ENCODE measurements at places on chromosomes 11 and 22.
A peak's percentile ranks its signal among the peaks of the same experiment; 100 is the strongest.

DNA sequence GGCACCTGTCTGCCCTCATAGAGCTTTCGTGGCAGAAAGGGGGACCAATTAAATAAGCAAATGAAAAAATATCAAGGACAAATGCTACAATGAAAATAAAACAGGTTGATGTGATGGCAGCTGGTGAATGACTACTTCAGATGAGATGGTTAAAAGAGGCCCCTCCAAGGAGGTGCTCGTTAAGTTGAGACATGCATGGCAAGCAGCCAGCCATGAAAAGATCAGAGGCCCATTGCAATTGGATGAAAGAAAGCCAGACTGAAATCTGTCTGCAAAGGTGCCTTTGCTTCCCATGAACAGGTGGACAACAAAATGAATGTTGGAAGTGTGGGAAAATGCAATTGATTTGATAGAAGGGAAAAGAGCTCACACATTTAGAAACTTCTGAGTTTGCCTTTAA, 848 bp upstream of the TRPC6 start:
- DNase-seq, result no peak

DNA sequence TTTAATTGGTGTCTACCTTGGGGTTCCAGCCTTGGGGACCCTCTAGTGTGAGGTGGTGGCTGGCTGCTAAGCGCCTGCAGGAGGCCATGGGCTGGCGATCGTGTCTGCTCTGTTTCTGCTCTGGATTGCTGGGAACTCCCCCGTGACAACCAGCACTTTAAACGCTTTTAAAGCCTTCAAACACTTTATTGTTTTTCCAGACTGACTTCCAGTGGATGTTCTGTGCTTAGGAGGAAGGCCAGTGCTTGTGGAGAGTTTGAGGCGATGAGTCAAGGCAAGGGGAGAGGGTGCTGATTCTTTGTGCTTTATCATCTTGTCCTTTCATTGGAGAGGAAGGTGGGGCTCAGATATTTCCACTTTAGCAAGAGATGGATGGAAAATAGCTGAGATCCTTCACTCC, 81.6 kb downstream of the FLI1 start:
- DNase-seq, result no peak

DNA sequence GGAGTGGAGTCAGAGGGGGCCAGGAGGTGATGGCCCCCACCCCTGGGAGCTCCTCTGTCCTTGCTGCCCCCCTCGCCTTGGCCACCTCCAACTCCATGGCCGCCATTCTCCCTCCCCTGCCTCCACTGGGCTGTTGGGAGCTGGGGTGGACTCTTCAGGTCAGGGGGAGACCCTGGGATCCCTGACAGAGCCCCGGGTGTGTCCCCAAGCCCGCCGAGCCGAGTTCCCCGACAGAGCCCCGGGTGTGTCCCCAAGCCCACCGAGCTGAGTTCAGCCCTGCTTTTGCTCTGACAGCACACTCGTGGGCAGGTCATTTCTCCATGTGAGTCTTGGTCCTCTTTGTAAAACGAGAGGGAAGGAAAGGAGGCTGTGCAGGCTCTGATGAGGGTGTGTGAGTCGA, 13.2 kb upstream of the PARVG start:
- no peak for DNase-seq

GRCh38 chr22:37126383-37126782, 16.9 kb upstream of the TMPRSS6 start:
- no peak for DNase-seq

DNA sequence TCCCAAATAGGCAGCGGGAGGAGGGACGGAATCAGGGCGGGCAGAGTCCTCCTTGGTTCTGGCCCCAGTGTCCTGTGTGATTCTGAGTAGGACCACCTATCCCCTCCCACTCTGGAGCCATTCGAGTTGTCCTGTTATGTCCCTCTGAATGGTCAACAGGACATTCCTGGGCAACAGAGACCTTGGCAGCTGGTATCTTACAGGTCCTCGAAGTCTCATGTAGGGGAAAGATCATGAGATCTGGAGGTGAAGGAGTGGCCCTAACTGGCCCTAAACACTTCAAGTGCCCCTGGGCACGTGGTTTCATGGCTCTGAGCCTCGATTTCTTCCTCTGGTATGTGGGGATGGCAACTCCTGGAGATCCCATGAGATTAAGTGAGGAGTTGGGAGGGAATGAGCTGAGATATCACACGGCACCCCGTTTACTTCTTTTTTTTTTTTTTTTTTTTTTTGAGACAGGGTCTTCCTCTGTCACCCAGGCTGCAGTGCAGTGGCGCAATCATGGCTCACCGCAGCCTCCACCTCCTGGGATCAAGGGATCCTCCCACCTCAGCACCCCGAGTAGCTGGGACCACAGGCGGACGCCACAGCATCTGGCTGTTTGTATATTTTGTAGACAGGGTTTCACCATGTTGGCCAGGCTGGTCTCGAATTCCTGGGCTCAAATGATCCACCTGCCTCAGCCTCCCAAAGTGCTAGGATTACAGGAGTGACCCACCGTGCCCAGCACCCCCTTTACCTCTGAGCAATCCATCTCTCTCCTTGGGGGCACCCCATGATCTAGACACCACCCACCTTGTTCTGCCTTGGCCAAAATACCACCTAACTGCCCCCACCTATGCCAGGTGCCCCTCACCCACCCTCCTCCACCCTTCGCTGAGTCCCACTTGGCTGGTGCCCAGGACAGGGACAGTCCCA, 6.8 kb downstream of the LIF start:
- no peak for DNase-seq

- DNase-seq, result no peak
These were observed 17.5 kb downstream of the BCR start for GRCh38 chr22:23197836-23198235.

GRCh38 chr11:64253481-64253880, 2.2 kb downstream of the PLCB3 start:
- DNase-seq, result no peak

GRCh38 chr11:80443177-80443576, 1002.3 kb upstream of the TENM4 start:
- no peak for DNase-seq

DNA sequence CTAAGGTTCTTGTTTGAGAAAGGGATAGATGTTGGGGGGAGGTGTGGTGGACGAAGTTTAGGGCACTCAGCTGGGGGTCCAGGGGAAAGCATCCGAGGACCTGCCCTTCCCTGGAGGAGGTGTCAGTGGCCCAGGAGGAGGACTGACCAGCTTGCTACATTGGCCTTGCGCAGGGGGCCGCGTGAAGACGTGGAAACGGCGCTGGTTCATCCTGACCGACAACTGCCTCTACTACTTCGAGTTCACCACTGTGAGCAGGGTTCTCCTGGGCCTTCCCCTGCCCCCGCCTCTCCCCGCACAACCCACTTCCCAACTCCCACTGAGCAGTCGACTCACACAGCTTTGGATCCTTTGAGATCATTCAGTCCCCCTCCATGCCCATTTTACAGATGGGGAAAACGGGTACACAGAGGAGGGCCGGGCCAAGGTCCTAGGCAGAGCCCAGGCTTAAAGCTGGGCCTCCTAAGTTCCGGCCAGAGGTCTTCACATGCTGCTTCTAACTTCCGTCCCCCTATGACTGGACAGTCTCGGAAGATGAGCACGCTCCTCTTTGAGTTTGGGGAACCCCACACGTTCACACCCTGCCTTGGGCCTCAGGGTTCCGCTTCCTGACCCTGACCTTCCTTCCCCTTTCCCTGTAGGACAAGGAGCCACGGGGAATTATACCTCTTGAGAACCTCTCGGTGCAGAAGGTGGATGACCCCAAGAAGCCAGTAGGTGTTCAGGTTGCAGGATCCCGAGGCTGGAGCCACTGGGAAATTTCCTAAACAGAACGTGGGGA, 28.7 kb downstream of the CYTH4 start:
- peak; percentile 95 for DNase-seq

- no peak for DNase-seq
These were observed 45.3 kb upstream of the GALNT18 start for GRCh38 chr11:11667056-11667455.

- DNase-seq, result no peak
These were observed 128.3 kb downstream of the ARL14EP start for GRCh38 chr11:30451167-30451566.

DNA sequence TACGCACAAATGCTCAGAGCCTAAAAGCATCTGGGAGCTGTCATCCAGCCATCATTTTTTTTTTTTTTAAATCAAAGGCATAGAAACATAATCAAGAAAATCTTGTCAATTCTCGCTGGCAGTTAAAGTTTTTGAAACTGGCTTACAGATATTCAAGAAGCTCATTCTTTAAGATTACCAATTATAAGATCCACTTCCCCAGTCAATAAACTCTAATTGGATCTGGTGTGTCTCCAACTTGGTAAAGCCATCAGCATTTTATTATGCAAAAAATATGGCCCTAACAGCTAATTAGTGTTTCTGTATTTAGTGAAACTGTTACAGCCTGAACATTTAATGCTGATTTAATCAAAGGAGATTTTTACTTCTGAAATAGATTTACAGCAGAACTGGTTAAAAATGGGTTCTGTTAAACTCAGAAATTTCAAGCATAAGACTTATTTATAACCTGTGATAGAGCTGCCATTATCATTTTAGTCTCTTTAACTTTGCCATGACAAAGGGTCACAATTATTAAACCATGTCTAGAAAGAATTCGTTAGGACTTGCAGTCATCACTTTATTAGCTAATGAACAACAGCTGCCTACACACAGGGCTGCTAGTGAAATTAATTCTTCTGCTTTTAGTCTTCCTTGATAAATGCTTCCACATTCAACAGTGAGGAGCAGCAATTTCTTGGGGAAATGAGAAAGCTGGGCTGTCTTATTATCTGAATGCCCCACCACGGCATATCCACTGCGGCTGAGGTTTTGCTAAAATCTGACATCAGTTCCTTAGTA, 176.4 kb upstream of the PITPNB start:
- no peak for DNase-seq

DNA sequence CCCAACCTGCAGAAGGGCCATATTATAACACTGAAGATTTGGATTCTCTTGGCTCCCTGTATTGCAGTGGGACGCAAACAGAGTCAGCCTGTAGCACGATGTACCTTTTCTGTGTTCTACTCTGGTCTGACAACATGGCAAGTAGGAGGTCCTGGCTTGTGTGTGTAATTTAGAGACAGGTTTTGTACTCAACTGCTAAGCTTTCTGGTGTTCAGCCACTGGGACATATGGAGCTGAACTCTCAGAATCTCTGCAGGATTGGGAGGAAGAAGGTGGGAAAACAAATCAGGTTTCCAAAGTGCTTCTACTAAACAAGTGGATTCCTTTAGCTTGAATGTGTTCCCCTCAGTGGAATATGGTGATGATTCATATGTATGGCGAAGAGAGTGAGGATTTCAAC, 192.5 kb upstream of the MTMR2 start:
- DNase-seq, result no peak

All from CD14-positive monocyte (primary cell).